Progenitor cell of endocrine pancreas (in vitro differentiated cells): ENCODE measurements at places on chromosomes 6 and 20.
A peak's percentile ranks its signal among the peaks of the same experiment; 100 is the strongest.

- DNase-seq, result peak; percentile 51
Observed at GRCh38 chr6:26123947-26124780, 36.9 kb downstream of the HFE start.

- DNase-seq, result no peak
Observed at GRCh38 chr6:148345578-148345977, 2.9 kb downstream of the SASH1 start.

DNA sequence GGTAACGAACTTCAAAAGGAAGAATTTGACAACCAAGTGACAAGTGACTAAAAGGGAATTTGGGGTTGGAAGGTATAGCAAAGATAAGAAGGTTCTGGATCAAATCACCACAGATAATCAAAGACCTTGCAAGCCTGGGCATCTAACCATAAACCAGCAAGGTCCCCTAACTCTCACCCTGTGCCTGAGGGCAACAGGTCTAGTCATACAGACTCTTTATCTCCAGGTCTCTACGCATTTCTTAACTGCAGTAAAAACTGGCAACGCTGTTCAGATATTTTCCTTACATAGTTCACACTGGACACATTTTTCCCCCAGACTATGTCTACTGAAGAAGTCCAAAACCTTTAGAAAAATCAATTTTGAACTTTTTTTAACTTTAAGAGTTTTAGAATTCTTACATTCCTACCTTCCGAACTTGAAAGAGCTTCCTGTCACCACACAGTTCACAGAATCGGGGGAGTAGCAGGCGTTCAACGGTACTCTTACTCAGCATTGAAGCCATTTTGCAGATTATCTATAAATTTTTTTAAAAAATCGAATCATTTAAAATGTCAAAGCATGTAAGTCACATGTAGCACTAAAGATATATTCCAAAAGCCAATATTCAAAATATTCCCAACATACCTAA lies 23.0 kb upstream of the ANKRD60 start:
- DNase-seq, result no peak

DNA sequence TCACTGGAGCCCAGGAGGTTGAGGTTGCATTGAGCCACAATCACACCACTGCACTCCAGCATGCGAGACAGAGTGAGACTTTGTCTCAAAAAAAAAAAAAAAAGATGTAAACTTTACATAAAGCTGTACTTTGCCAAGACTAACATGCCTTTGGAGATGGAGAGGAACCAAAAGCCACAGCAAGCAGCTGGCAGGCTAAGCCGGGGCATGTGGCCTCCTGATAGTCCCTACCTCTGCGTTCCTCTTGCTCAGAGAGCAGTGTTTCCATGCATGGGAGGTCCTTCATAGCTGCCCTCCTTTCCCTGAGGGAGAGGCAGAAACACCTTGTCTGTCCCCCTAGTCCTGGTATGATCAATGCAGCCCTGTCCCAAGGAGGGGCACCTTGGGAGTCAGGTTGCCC lies 35.2 kb downstream of the SPATA2 start:
- DNase-seq, result no peak

- no peak for DNase-seq
Observed at GRCh38 chr6:122947355-122947754, 48.7 kb upstream of the CLVS2 start.

- DNase-seq, result peak; percentile 55
Observed at GRCh38 chr6:43723737-43724295, 36.2 kb upstream of the MRPS18A start.

- DNase-seq, result no peak
Observed at GRCh38 chr6:4304927-4305455, 169.6 kb upstream of the ECI2 start.

DNA sequence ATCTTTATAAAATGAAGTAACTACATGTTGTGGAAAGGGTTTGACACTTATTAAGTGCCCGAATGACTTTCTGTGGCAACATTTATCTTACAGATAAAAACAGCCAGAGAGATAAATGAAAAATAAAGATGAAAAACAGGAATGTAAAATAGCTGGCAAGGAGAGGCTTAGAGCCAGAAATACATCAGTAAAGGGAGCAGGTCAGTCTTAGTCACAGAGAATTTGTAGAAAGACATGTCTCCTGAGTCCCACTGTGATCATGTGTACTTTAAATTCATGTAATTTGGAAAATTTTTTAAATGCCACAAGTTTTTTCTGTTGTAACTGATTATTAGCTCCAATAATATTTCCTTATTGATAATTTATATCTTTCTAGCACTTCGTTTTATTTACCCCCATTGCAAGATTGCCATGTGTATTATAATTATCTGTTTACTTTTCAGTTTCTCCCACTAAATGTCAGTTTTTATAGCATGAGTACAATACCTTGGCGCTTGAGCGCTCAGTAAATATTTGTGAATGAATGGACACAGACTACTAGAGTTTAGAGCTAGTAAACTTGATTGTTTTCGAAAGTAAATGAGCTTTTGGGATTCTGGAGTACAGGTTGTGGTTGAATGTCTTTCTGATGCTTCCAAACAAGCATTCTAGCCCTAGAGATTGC lies 15.2 kb downstream of the TAB2 start:
- DNase-seq, result no peak

DNA sequence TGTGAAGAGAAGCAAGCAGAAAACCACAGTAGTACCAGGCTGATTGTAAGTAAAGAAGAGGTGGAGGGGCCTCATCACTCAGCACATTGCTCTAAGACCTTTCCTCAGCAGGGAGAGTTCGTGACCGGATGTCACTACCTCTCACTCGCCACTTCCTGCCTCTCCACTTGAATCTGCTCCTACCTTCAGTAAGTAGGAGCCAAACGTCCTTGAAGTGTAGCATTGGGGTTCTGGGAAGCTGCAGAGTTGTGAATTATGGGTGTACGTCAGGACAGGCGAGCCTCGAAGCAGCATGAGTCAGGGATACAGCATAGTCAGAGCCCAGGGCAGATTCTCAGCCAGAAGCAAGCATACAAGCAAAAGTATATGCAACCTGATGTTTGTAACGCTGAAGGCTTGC lies 224.9 kb downstream of the PHACTR1 start:
- DNase-seq, result no peak

DNA sequence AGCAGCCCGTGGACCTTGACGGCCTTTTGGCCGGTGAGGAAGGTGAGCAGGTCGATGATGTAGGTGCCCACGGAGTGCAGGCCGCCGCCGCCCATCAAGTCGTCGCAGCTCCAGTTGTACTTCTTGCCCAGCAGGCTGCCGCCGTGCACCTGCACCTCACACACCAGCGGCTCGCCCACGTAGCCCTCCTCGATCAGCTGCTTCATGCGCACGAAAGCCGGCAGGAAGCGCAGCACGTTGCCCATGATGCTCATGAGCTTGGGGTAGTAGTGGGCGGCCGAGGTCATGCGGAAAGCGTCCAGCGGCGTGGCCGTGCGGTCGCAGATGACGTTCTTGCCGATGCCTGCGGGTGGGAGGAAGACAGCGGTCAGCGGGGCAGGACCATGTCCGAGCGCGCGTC lies 37.0 kb upstream of the TBC1D7 start:
- DNase-seq, result no peak

- no peak for DNase-seq
Observed at GRCh38 chr6:37101991-37102298, 68.0 kb upstream of the PIM1 start.

- no peak for DNase-seq
Observed at GRCh38 chr6:14804785-14805210, 441.1 kb upstream of the JARID2 start.

DNA sequence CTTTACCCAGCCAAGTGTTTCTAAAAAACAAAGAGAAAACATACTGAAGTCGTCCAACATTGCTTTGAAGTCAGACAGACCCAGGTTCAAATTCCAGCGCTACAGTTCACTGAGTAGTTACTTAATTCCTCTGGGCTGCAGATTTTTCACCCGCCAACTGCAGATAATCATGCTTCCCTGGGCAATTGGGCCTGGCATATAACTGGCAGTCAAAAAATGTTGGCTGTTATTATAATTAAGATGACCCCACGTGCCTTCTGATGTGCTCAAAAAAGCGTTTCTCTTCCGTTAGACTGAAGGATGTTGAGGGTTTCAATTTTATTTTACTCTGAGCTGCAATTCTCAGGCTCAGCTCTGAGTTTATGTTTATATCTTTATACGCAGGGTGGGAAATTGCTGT lies 156.1 kb upstream of the CITED2 start:
- no peak for DNase-seq

DNA sequence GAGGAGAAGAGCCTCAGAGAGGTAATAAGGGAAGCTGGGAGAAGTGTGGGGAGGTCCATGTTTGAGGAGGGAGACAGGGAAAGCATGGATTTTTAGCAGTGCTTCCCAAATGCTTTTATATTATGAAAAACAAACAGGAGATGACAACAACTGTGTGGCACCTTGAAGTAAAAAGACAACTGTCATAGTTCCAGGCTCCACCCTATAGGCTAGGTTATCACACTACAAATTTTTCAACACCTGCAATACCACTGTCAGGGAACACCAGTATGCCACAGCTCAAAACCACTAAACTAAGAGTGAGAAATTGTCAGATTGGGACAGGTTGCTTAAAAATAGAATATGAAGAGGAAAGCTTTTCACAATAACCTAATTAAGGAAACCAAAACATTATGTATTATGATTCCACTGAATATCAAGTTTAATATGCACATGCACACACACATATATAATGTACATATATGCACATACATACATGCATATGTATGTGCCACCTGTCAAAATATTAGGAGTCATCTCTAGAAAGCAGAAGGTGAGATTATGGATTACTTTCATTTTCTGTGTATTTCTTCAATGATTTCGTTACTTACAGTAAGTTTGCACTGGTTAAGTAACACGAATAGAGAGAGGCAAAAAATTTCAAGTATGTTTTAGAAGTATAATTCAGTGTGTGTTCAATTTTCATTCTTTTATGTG lies 261.2 kb downstream of the PTPRK start:
- no peak for DNase-seq

DNA sequence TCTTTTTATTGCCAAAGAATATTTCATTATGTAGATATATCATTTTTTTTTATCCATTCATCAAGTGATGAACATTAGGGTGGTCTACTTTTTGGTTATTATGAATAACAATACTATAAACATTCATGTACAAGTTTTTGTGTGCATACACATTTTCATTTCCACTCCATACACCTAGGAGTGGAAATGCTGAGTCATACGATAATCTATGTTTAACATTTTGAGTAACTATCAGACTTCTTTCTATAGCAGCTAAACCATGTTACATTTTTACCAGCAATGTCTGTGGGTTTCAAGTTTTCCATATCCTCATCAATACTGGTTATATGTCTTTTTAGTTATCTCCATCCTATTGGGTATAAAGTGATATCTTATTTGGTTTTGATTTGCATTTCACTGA lies 65.7 kb downstream of the PRSS35 start:
- DNase-seq, result no peak

DNA sequence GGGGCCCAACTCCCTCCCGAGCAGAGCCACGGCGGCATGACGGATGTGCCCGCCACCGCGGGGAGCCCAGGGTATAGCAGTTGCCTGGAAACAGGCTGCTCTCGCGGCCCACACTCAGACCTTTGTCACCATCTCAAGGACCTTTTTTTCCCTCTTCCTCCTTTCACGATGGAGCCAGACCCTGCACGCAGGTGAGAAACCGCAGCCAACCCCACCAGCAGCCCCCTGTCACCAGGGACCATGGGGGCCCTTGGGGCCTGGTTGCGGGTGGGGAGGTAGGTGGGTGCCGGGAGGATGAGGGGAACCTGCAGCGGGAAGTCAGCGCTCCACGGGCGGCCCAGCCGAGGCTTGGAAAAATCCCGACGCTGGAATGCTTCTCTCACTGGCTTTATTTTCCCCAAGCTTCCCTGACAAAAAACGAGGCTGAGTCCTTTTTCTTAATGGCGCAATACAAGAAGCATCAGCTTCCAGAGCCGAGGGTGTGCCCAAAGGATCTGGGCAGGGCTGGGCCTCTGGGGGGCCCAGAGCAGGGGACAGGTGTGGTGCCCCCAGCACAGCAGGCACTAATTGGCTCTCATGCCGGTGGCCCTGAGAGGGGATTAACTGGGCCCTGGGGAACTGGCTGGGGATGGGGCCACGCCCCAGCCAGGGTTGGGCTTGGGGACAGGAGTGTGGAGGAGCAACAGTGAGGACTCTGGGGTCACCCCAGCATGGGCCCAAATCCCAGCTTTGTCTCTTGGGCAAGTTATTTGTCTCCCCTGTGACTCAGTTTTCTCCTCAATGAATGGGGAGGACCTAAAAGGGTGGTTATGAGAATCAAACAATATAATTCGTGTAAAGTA lies 23.9 kb downstream of the NOL4L start:
- DNase-seq, result no peak

DNA sequence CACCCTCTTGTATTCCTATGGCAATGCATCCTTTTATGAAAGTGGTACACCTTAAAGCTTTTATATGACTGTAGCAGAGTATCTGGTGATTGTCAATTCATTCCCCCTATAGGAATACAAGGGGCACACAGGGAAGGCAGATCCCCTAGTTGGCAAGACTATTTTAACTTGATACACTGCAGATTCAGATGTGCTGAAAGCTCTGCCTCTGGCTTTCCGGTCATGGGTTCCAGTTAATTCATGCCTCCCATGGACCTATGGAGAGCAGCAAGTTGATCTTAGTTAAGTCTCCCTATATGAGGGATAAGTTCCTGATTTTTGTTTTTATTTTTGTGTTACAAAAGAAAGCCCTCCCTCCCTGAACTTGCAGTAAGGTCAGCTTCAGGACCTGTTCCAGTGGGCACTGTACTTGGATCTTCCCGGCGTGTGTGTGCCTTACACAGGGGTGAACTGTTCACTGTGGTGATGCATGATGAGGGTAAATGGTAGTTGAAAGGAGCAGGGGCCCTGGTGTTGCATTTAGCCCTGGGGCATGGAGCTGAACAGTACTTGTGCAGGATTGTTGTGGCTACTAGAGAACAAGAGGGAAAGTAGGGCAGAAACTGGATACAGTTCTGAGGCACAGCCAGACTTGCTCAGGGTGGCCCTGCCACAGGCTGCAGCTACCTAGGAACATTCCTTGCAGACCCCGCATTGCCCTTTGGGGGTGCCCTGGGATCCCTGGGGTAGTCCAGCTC lies 292.1 kb downstream of the ESR1 start:
- DNase-seq, result no peak

GRCh38 chr6:3803627-3804468 lies 45.3 kb upstream of the FAM50B start:
- DNase-seq, result no peak

DNA sequence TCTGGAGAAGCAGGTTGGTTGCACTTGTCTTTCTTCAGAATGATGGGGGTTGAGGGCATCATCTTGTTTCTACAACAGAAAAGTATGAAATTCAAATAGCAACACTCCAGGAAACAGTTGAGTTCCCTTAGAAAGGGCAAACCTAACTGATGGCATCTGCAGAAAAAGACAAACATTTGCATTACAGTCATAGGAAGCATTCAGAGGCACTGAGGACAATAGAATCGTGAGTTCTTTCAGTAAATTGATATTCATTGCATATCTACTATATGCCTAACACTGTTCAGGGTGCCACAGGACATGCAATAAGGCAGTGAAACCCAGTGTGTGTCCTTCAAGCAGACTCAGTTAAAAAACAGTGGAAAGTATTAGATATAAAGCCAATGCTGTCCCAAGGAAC lies 41.1 kb upstream of the OPN5 start:
- DNase-seq, result no peak

- no peak for DNase-seq
Observed at GRCh38 chr20:62240020-62240685, 1.8 kb downstream of the OSBPL2 start.
